EH (cell line): ENCODE measurements at places on chromosomes 7 and 10.

- no peak for DNase-seq
Observed at GRCh38 chr7:106201164-106201563, 83.6 kb downstream of the NAMPT start.

- DNase-seq = no peak
Observed at GRCh38 chr10:100327007-100327717, 2.9 kb downstream of the PKD2L1 start.

DNA sequence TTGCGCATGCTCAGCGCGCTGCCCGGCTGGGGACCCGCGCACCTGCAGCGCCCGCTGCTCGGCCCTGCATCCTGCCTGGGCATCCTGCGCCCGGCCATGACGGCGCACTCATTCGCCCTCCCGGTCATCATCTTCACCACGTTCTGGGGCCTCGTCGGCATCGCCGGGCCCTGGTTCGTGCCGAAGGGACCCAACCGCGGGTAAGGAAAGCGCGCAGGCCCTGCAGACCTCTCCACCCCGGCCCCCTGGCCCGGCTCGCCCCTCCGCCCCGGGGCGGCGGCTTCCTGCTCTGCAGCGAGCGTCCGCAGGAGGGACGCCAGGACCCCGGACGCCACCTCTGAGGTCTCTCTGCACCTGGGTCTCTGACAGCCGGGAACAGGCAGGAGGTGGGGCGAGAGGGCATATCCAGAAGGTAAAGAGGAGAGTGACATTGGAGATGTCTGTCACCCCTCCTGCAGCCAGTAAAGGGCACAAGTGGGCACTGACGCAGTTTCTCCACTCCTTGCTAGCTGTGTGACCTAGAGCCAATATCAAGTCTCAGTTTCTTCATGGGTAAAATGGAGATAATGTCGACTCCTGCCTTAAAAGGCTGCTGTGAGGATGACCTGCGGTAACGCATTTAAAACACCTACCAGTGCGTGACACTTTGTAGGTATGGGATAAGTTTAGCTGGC is 338 bp downstream of the ATP6V0E2 start:
- no peak for DNase-seq

GRCh38 chr10:119663866-119664698 is 12.9 kb downstream of the BAG3 start:
- peak; percentile 78 for DNase-seq

- DNase-seq = no peak
Observed at GRCh38 chr7:80316811-80317210, 182.2 kb downstream of the GNAI1 start.

- no peak for DNase-seq
Observed at GRCh38 chr10:98168766-98169165, 34.3 kb downstream of the R3HCC1L start.

- peak; percentile 64 for DNase-seq
Observed at GRCh38 chr7:79176859-79177477, 276.5 kb downstream of the MAGI2 start.

- DNase-seq = no peak
Observed at GRCh38 chr7:12423355-12423996, 19.8 kb upstream of the VWDE start.

DNA sequence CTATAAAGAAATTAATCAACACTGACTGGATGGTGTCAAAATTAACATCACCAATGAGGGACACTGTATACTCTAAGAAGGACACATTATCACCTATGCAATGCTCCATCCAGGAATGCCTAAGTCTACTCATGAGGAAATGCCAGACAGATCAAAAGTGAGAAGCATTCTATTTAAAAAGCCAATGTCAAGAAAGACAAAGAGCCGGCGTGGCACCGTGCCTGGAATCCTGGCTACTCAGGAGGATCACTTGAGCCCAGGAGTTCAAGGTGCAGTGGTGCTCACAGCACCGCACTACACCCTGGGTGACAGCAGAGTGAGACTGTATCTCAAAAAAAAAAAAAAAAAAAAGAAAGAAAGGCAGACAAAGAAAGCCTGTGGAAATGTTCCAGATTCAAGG is 45.5 kb upstream of the ANAPC16 start:
- no peak for DNase-seq

- DNase-seq = no peak
Observed at GRCh38 chr10:129029051-129029450, 438.0 kb upstream of the MGMT start.

DNA sequence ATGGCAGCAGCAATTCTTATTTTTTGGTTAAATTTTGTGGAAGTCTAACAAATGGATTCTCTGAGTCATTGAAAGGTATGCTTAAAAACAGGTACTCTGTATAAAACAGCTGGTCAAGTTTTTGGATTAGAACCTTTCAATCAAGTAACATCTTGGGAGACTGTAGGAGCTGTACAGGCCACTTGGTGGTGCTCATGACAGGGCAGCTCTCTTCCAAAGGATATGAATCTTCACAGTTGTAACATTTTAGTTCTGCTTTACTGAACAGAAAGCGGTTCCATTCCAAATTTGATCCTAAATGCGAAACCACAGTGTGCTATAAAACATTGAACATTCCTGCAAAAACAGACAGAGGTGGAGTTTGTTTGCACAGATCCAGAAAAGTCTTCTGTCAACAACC is 44.5 kb upstream of the AGR3 start:
- peak; percentile 70 for DNase-seq

GRCh38 chr10:46524472-46525176 is 31.8 kb downstream of the GPRIN2 start:
- DNase-seq = peak; percentile 96

- no peak for DNase-seq
Observed at GRCh38 chr7:28848906-28849305, 109.2 kb downstream of the TRIL start.

- peak; percentile 14 for DNase-seq
Observed at GRCh38 chr10:59757966-59758365, 4.7 kb upstream of the MRLN start.

DNA sequence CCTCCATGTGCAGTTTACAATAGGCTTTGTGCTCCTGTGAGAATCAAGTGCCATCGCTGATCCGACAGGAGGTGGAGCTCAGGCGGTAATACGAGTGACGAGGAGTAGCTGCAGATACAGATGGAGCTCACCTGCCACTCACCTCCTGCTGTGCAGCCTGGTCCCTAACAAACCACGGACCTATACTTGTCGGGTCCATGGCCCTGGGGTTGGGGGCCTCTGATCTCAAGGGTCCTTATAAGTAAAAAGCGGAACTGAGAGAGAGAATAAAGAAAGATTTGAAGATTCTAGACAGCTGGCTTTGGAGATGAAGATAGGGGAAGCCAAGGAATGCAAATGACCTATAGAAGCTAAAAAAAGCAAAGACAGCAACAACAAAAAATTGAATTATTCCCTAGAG is 130.6 kb downstream of the PLXDC2 start:
- no peak for DNase-seq
